CD4-positive, alpha-beta memory T cell (primary cell): ENCODE measurements at places on chromosomes 6 and 20. TPM values are rescaled to one million over a fixed set of nuclear protein-coding genes. Genes with fewer than 3 reads are reported as not detected.

DNA sequence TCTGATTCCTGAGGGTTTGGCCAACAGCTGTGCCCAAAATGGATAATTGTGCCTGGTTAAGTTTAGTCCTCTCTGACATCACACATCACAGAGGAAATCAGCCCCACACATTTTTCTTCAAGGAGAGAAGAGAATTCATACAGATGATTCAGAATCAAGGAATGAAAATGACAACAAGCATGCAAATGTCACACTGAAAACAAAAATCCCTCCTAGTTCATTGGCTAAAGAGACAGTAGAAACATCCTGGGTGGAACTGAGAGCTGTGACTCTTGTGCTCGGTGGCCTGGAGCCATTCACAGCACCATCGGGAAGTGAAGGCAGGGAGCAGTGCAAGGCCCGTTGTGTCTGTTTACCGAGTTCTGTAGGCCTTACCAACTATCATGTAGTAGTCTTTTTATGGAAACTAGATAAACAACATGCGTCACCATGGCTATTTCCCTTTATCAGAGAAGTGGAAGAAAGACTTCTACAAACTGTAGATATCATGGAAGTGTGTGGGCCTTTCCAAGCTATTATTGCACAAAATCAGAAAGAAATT is 81.7 kb upstream of the TENT5A start:
- DNase-seq = no peak

GRCh38 chr20:63418617-63419016 is 53.8 kb downstream of the KCNQ2 start:
- no peak for DNase-seq

GRCh38 chr6:35181933-35182612 is 31.7 kb upstream of the SCUBE3 start:
- DNase-seq = peak; percentile 6

GRCh38 chr20:56893226-56893917 is 264.3 kb downstream of the TFAP2C start:
- DNase-seq = no peak

- DNase-seq = no peak
These were observed 80.4 kb downstream of the DHX35 start for GRCh38 chr20:39042279-39043150.

DNA sequence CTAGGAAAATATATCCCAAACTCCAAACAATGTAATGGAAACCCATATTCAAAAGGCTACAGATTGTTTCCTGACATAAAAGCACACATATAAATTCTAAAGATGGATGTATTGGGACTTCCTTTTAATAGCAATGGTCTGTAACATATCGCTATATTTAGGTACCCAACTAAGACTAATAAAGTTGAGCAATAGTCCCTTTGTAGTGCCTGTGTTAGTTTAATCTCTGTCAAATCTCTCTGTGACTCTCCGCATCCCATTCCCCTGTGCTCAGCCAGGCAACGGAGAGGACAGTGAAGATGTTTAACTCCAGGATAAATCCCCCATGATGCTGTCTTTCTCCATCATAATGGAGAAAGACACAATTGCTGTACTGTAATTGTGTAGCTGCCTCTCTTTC is 19.0 kb downstream of the RCAN2 start:
- DNase-seq = no peak

DNA sequence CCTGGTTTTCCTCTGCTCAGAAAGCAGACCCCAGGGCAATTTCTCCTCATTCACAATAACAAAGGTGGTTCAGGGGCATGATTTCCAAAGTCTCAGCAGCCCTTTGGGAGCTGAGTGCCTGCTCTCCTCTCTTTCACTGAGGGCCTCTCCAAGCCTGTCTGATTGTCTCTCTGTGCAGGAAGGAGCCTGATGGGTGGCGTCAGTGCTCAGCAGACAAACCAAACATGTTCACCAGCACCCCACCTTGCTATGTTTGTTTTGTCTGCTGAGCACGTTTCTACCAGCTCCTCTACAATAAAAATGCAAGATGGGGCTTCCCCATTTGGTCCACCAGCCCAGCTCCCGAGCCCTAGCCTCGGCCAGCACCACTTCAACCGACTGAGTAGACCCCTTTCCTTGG is 25.4 kb upstream of the TCP11 start:
- DNase-seq = no peak

DNA sequence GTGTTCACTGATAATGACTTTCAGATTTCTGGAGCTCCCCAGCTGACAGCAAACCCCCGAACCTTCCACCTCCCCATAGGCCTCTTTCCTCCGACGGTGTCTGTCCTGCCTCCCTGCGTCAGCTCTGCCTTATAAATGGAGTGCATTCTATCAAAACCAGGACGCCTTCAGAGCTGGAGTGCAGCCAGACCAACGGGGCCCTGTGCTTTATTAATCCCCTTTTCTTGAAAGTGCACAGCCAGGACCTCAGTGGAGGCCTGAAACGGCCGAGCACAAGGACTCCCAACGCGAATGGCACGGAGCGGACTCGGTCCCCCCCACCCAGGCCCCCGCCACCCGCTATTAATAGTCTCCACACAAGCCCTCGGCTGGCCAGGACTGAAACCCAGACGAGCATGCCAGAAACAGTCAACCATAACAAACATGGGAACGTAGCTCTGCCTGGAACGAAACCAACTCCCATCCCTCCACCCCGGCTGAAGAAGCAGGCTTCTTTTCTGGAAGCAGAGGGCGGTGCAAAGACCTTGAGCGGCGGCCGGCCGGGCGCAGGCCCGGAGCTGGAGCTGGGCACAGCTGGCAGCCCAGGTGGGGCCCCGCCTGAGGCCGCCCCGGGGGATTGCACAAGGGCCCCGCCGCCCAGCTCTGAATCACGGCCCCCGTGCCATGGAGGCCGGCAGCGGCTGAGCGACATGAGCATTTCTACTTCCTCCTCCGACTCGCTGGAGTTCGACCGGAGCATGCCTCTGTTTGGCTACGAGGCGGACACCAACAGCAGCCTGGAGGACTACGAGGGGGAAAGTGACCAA is 42.3 kb upstream of the NAA20 start:
- no peak for DNase-seq

- no peak for DNase-seq
These were observed 472.9 kb upstream of the ZNF337 start for GRCh38 chr20:26169506-26169905.

LAMP5 gene
- total RNA-seq = not detected

OR2B6 gene
- not detected for total RNA-seq

C6orf15 gene
- not detected for total RNA-seq

ASIP gene
- not detected for total RNA-seq

SYNCRIP gene
- 84.3 TPM for total RNA-seq

PDYN gene
- not detected for total RNA-seq

LY6G6D gene
- total RNA-seq = not detected
